ENCODE measurements at places on chromosomes 3 and 15. TPM values are rescaled to one million over a fixed set of nuclear protein-coding genes. Genes with fewer than 3 reads are reported as not detected.
A peak's percentile ranks its signal among the peaks of the same experiment; 100 is the strongest.

The BCHE gene
- total RNA-seq = not detected

DNA sequence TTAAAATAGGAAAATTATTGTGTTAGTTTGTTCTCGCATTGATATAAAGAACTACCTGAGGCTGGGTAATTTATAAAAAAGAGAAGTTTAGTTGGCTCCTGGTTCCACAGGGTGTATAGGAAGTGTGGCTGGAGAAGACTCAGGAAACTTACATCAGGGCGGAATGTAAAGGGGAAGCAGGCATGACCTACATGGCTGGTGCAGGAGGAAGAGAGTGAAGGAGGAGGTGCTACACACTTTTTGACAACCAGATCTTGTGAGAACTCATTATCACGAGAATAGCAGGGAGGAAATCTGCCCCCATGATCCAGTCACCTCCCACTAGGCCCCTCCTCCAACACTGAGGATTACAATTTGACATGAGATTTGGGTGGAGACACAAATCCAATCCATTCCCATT is 490.7 kb downstream of the RBMS3 start:
- no peak for DNase-seq

The CPEB1 gene
- total RNA-seq = not detected

DNA sequence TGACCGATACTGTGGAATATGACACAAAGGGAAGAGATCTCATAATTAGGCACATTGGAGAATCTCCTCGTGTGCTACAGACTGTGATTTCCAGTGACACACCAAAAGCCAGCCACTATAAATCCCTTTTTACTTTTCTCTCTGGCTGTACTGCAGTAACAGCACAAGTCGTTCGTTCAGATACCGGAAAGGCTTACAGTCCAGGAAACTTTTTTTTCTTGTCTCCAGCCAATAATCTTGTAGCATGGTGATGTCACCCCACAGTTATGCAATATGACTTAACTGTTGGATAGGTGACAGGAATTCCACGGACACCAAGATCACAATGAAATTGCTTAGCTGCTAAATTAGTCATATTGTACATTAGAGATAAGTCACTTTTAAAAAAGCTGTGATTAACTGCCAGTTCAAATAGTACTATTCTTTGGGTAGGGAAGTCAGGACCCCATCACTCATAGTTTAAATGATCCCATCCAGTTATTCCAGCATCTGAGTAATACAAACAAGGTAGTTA is 36.3 kb upstream of the TSC22D2 start:
- DNase-seq = peak; percentile 95

DNA sequence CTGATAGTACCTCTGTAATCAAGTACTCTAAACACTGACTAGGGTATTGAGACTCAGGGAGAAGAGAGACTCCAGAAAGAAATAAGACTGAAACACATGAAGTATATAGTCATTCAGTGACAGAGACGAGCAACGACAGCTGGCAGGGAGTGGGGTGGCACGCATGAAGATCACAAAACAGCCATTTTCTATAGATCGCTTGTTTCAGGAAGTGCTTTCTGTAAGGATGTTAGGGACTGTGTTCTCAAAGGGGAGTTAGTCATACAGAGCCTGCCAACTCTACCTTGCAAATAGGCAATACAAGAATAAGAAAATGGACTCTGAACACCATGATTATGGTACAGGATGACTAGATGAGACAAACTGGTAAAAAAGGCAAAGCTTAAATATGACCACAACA is 139.5 kb downstream of the TBL1XR1 start:
- DNase-seq = no peak

The DISP2 gene
- total RNA-seq = 0.81 TPM

- DNase-seq = no peak
These were observed 4.1 kb upstream of the ACTC1 start for GRCh38 chr15:34799149-34800101.

The GRM2 gene
- total RNA-seq = not detected

The ROBO2 gene
- 0.55 TPM for total RNA-seq

- DNase-seq = no peak
These were observed 113.4 kb upstream of the LRRFIP2 start for GRCh38 chr3:37287776-37288175.

GRCh38 chr15:100781961-100782530 is 97.6 kb upstream of the ALDH1A3 start:
- no peak for DNase-seq

DNA sequence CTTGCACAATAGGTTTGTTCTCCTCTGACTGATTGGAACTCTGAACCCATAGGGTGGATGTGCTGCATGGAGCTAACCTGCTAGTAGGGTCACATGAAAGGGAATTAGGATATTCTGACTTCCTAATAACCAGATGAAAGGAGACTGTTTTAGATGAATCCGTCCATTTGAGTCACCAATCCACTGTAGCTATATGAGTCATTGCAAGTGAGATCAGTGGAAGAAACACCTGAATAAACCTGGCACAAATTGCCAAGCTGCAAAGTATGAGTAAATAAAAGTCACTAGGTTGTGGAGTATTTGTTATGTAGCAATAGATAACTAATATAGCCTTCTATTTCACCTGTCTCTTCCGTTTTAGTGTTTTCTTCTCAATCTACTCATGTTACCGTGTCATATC is 584.4 kb downstream of the PDCD6IP start:
- no peak for DNase-seq
